ENCODE measurements at places on chromosomes 4 and X.

DNA sequence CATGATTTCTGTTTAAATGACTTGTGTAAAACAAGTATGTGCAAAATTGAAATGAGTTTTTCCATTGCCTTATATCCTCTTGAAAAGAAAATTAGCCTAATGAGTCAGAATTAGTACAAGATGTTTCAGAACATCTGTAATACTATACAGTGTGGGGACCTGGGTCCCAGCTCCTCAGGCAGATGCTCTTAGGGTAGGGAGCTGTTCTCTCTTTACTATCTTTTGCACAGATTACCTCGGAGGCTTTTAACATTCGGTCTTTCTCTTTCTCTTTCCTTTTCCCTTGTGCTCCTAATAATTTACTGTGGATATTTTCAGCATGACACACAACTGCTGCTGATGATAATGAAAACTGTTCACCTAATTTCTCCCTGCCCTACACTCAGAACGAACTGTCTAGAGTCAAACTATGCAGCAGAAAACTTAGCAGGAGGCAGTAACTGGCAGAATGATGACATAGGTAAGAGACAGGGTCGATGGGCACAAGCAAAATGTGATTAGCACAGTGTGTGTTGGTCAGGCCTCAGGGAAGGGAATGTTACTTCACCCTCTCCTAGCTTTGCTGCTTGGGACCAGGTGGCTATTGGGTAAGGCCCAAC, 455.3 kb downstream of the PDHA2 start:
- no peak for DNase-seq

- DNase-seq, result no peak
These were observed 92.7 kb downstream of the AR start for GRCh38 chrX:67636532-67636931.

- no peak for DNase-seq
These were observed 21.3 kb downstream of the ANK2 start for GRCh38 chr4:113070755-113071154.

- DNase-seq, result no peak
These were observed 16.5 kb downstream of the FGFRL1 start for GRCh38 chr4:1027915-1028238.

DNA sequence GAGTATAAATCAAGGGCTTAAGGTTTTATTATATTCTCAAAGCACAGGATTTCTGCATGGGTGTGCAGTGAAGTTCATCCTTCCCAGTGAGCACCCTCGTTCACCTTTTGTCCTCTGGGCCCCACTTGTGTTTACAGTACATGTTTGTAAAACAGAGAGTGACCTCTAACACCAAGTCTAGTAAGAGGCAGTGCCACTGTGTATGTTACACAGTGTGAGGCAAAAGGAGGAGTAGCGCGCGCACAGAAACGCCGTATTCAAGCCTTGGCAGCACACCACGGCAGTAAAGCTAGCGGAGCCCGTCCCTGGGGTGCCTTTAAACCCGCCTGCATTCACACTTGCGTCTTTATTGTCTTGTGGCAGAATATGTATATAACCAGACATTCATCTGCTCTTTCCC, 51.9 kb downstream of the CCNI start:
- DNase-seq, result no peak
